WERI-Rb-1 (cell line): ENCODE measurements at places on chromosomes 6 and 20.

GRCh38 chr6:44189257-44189656 is 27.5 kb upstream of the MYMX start:
- DNase-seq: no peak

GRCh38 chr20:24149881-24150307 is 161.3 kb upstream of the GGTLC1 start:
- peak; percentile 70 for DNase-seq

GRCh38 chr6:64932486-64932885 is 774.5 kb downstream of the EYS start:
- DNase-seq: no peak

DNA sequence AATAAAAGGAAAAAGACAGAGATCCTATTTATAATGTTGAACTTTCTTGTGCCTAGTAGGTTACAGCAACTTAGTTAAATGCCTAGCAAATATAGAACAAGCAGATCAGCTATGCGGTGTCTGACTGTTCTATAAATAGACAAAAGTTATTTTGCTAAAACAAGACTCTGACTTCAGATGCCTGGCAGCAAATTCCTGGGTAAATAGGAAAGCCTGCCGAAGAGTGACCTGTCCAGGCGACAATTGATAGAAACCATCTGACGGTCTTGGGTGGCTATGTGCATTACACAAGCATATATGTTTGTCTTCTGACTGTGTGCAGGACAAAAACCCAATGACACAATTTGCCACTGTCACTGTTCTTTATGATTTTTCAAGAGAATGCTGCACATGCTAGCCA is 38.0 kb upstream of the PDE10A start:
- no peak for DNase-seq

DNA sequence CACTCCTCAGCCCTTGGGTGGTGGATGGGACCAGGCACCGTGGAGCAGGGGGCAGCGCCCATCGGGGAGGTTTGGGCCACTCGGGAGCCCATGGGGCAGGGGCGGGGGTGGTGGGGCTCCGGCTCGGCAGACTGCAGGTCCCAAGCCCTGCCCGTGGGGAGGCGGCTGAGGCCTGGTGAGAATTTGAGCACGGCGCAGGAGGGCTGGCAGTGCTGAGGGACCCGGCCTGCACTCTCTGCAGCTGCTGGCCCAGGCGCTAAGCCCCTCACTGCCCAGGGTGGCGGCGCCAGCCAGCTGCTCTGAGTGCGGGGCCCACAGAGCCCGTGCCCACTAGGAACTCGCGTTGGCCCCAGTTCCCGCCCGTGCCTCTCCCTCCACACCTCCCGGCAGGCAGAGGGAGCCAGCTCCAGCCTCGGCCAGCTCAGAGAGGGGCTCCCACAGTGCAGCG is 182.1 kb upstream of the OPRM1 start:
- DNase-seq: no peak

DNA sequence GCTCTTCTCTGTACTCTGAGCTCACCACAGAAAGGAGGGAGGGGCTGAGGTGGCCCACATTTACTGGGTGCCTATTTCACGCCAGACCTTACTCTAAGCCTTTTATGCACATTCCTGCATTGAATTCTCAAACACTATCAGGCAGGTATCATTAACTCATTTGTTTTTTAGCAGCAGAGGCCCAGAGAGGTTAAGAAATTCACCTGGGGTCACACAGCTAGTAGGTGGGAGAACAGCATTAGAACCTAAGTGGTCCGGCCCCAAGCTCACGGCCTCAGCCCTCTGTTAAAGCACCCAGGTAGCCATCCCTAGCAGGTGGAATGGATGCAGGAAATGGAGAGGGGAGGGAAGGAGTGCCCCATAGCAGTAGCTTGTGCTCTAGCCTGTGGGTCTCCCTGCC is 84.5 kb downstream of the GRM4 start:
- no peak for DNase-seq

DNA sequence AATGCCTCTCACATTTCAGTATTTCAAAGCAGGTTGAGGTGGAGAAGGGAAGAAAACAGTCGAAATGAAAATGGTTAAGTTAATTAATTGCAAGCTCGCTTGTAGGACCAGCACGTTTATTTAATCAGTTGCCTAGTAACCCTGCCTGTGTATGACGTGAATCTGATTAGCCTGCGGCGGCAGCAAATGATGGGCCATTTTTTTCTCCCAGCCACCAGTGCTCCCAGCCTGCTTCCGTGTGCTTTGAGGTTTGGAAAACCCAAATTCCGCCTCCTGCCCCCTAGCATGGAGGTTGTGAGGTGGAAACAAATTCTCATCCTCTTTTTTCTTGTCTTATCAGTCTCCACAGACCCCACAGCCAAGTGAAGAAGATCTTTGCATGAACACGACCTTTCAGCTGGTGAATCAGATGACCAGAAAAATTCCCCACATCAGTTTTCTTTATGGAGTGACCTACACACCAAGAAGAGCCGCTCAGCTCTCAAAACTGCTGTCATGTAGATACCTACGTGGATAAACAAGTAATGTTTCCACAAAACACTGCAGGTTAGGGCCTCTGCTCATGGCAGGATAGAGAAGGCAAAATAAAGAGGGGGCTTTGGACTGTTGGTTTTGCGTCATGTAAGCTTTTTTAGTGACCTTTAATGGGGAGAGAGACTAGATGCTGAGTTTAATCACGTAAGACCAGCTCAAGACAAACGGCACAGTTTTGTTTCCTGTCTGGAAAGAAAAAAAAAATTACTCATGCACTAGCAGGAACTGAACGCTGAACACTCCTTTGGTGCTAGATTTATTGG is 572.9 kb upstream of the NOX3 start:
- DNase-seq: no peak

GRCh38 chr20:60116128-60116909 is 158.1 kb downstream of the CDH26 start:
- no peak for DNase-seq

GRCh38 chr6:7851780-7852179 is 58.8 kb downstream of the TXNDC5 start:
- no peak for DNase-seq

GRCh38 chr6:3337521-3338350 is 79.0 kb downstream of the PSMG4 start:
- DNase-seq: no peak

GRCh38 chr6:40148882-40149573 is 214.8 kb upstream of the MOCS1 start:
- DNase-seq: peak; percentile 11

DNA sequence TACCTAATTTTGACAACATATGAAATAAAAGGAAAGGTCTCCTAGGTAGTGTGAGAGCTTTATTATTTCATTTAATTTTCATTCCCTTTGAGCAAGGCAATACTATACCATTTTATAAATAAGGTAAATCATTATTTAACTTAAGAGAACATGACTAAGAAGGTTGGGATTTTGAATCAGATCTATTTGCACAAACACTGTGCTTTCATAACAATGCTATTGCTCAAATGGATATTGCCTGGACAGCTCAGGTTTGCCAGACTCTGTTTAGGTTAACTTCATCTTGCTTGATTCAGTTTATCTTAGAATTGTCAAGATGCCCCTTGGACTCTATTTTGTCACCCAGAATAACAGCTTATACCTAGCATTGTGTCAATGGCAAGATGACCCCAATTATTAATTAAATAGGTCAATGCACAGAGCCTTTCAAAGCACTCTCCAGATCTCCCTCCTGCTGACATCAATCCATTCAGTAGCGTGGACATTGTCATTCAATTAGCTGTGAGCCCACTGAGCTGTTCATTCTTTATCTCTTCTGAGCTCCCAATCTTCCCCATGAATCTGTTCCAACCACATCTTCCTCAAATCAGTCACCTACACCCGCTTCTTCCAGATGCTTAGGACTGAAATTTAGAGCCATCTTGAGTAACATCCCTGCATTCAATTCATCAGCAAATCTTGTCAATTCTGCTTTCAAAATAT is 42.1 kb upstream of the TMEM30A start:
- DNase-seq: no peak

DNA sequence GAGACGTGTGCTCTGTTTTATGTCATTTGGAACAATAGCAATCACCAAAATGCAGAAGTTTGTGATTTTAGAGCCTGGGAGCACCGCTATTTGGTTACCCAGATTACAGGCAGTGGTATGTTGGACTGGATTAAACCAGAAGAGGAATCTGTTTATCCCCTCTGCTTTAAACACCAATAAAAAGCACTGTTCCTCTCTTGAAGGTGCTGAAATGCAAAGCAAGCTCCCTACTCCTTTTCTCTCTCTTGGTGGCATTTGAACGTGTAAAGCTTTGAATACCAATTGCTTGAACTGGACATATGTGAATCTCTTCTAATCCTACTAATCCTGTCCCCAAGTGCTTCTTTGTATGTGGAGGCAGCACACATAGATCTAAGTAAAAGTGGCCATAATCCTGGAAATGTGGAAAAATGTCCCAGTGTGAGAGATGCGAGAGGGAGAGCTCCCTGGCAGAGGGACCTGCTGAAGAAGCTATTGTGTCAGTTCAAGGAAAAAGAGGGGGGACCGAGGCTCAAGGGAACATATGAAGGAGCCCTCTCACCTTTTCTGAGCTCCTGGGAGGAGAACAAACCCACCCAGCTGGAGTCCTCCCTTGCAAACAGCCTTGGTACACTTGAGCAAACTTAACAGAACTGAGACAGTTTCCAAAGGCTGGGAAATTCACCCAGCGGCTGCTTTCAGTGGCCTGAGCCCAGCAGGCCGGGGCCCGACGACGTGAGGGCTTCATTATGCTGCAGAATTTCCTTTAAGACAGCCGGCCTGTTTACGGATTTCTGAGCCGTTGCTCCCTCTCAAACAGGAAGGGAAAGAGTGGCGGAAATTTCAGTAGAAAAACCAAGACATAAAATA is 18.8 kb upstream of the OLIG3 start:
- DNase-seq: no peak

DNA sequence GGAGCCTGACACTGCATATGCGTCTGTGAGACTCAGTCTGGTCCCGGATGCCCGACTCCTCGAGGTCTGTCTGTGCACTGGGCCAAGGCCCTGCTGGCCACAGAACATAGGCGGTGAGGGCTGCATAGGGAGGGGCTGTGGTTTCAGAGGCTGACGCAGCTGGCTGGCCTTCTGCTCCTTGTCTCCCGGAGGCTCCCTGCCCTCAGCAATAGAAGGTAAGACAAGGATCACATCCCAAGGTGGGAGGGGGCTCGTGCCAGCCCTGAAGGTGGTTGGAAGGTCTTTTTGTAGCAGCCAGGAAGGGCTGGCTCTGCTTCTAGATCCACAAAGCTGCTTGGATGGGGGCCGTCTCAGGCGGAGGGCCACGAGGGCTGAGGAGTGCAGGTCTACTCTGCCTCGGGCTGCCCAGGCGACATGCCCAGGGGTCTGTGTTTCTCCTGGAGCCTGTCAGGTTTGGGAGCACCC is 239.8 kb upstream of the SULF2 start:
- DNase-seq: peak; percentile 83

- DNase-seq: no peak
Measured at GRCh38 chr6:7770111-7770510, 44.2 kb downstream of the BMP6 start.

DNA sequence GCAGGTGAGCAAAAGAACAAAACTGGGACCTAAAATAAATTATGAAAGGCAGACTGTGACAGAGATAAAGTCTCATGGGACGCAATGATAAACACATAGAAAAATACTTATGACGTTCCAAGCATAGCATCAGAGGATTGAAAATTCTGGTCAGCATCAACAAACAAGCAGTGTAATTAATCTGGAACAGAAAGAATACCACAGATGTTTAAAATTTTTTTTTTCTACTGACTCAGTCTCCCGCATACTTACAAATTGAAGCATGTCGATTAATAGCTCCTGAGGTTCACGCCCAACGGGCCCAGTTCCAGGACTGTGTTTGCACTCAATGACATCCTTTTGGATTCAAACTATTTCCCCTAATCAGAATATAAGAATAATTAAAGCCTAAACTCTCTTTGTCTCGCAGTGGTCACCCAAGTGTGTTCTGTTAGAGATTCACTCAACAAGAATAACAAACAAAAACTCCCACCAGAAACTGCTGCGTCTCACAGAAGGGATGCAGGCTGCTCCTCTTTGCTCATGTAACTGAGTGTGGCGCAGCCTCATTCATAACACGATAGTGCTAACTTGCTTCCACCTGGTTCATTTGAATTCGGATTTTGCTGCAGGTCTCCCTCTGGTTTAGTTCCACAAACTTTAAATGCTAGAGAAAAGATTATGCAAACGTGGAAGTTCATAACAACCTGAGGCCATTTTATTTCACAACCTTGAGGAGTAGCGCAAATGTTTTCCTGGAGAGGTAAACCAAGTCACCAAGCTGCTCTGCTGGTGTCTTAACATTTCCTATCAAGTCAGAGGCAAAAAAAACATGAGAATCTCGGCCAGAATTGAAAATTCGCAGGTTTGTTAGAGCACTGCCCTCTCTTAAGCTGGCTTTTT is 69.0 kb upstream of the CITED2 start:
- no peak for DNase-seq

GRCh38 chr6:15526212-15526701 is 136.6 kb downstream of the DTNBP1 start:
- peak; percentile 4 for DNase-seq

DNA sequence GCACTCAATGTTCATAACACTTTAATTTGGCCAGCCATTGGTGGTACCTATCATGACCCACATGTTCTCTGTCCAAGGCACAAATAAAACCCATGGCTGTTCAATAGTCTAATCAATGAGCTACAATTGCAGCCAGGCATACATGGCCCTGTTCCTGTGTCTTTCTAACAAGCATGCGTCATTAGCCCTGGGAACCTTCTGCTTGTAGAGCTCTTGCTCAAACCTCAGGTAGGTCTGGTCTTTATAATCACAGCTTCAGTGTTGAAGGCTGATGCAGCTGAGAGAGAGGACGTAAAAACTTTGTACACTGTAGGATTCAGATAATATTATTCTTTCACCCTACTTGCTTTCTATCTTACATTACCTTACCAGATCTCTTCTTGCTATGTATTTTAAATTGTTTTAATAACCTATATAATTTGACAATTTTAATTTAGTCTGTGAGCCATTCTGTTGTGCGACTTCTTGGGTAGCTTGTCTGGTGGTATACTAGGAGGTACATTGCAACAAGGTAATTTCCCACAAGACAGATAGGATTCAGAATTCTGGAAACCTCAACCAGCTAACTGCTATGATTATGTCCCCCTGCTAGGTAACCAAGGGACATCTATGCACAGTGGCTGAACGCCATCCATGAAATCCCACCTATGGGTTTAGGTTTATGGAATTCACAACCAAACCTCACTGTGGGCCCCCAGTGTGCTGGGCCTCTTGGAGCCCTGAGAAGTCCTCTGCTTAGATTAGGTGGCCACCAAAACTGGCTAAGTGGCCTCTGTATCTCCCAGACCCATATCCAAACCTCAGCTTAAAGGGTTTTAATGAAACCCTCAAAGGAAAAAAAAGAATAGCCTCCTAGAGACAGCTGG is 55.4 kb upstream of the RIPOR2 start:
- DNase-seq: no peak

DNA sequence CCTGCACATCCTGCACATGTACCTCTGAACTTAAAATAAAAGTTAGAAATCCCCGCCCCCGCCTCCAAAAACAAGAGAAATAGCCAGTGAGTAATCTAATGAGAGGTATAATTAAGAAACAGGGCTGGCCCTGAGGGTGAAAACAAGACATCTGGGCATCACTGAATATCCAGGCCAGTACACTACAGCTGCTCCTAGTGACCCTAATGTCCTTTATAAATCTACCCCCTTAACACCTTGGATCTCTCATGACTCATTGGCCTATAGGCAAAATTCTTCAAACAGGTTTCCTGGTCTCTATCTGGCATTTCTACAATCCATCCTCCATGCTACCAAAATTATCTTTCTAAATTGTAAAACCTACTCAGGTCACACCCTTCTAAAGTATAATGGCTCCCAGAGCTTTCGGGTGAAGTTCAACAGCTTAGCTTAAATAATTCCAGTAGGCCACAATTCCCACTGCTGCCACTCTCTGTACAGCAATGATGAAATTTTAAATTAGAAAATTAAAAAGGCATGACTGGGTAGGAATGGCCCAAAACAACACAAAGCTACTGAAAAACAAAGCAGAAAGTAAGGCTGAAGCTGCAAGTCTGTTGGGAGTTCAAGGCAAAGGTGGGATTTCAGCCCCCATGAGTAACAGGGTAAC is 260.9 kb downstream of the GMDS start:
- no peak for DNase-seq
